Activated CD4-positive, alpha-beta T cell treated with anti-CD3 and anti-CD28 coated beads, Interleukin-2, amount 10 ng/mL, durations not matched to agents 24 days and 14 days (primary cell): ENCODE measurements at places on chromosomes 11 and 22. TPM values are rescaled to one million over a fixed set of nuclear protein-coding genes. Genes with fewer than 3 reads are reported as not detected.
A peak's percentile ranks its signal among the peaks of the same experiment; 100 is the strongest.

C11orf42 gene
- total RNA-seq, result not detected in 2 replicates

DLAT gene
- 59.2 and 61.8 TPM in 2 replicates for total RNA-seq

DNA sequence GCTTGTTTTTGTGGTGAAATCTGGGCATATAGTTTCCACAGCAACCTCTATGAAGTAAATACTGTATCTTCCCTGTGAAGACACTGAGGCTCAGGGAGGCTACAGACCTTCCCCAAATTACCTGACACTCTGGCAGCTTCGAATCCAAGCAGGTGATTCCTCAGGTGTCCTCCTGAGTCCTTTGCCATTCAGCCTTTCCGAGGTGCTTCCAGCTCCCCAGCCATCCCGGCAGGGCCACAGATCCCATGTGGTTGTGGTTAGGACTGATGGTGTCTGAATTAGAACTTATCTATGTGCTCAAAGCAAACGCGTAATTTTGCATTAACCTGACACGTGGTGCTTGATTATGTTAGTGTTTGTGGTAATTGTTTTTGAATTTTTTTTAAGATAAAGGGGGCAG, 785.6 kb downstream of the BRD1 start:
- DNase-seq, result no peak
- H3K4me3 ChIP-seq, result no peak overlapping the region
- no peaks in the 10 kb centered on the region for H3K36me3 ChIP-seq
- H3K27ac ChIP-seq, result no peak overlapping the region
- no peaks in the 10 kb centered on the region for H3K4me1 ChIP-seq

- H3K36me3 ChIP-seq, result peaks cover 56% of the 10 kb centered on the region
- H3K27ac ChIP-seq, result no peak overlapping the region
- no peak overlapping the region for H3K4me3 ChIP-seq
- no peak for DNase-seq
Measured at GRCh38 chr22:41351011-41351410, 30.7 kb upstream of the TEF start.

DNA sequence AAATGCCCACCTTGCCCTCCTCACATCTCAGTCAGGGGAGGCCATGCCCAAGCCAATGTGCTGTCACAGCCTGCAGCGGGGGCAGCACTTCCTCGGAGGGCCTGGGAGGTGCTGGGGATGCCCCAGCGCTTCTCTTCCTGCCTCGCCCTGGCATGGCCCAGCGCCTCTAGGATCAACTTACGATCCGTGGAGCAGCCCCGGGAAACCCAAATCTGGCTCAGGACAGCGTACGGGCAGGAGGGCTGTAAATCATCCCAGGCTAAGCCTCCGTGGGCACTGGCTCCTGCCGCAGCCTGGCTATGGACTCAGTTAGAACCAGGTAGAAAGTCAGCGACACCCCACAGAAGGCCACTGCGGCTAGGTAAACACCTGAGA, 60.9 kb upstream of the EMID1 start:
- no peak overlapping the region for H3K27ac ChIP-seq
- no peaks in the 10 kb centered on the region for H3K36me3 ChIP-seq
- no peaks in the 10 kb centered on the region for H3K4me1 ChIP-seq
- peaks cover 2% of the 10 kb centered on the region for H3K27me3 ChIP-seq

- H3K4me3 ChIP-seq, result no peak overlapping the region
- H3K27me3 ChIP-seq, result no peaks in the 10 kb centered on the region
- no peak for DNase-seq
- peaks cover 7% of the 10 kb centered on the region for H3K36me3 ChIP-seq
- H3K4me1 ChIP-seq, result peaks cover 16% of the 10 kb centered on the region
- H3K27ac ChIP-seq, result peak overlapping the region; percentile 1
Measured at GRCh38 chr11:108752297-108752751, 87.5 kb downstream of the DDX10 start.

DNA sequence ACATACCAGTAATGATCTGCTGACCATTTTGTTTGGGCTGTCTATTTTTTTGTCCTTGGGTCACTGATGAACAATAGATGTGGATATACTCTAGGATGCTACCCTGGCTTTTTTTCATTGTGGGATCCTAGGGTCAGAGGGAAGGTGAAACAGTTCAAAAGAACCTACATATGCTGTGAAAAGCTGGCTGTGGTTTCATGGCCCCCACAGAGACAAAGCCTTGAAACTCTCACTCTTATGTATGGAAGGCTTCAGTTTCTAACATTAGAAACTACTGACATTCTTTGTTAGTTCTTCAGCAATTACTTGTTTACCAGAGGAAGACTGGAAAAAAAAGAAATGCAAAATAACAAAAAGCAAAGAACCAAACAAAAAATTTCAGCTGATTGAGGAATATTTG, 250.7 kb downstream of the FAT3 start:
- H3K36me3 ChIP-seq, result no peaks in the 10 kb centered on the region
- DNase-seq, result no peak
- no peaks in the 10 kb centered on the region for H3K27me3 ChIP-seq
- no peaks in the 10 kb centered on the region for H3K4me1 ChIP-seq
- no peak overlapping the region for H3K27ac ChIP-seq
